Inflammatory macrophage treated with lipopolysaccharide for 1 hour (primary cell): ENCODE measurements at places on chromosomes 1 and 21.

DNA sequence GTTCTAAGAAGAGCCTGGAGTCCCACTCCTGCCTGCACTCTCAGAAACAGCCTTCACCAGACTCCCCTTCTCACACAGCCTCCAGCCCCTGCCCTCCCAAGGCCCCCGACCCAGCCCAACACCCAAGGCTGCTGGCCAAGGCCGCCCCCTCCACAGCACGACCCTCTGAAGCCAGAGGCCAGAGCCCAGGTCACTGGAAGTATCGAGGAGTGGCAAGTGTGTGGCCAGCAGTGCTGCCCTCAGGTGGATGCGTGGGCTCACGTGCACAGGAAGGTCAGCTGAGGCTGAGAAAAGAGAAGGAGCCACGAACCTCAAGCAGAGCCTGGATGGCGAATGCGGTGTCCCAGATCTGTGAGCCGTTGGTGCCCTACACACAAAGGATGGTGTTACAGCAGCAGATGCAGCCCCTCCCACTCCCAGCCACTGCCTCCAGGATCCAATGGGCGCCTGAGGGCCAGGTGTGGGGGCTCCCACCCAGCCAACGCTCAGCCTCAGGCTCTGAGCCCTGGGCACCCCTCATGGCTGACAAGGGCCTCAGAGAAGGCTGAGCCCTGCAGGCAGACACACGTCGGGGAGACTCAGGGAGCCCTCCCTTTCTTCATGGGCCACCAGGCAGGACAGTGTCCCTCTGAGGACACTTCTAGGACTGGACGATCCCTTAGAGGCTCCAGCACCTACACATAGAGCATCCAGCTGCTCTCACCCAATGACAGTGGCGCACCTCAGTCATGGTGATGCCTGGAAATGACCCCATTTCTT lies 18.0 kb downstream of the LSS start:
- no peak for DNase-seq

DNA sequence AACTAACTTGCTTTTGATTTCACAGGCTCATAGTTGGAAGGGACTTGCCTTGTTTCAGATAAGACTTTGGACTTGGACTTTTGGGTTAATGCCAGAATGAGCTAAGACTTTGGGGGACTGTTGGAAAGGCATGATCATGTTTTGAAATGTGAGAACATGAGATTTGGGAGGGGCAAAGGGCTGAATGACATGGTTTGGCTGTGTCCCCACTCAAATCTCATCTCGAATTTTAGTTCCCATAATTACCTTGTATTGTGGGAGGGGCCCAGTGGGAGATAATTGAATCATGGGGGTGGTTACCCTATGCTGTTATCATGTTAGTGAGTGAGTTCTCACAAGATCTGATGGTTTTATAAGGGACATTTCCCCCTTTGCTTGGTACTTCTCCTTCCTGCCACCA lies 222.1 kb downstream of the GRIK1 start:
- no peak for DNase-seq

- peak; percentile 48 for DNase-seq
Observed at GRCh38 chr1:88935522-88936222, 44.3 kb upstream of the GTF2B start.

DNA sequence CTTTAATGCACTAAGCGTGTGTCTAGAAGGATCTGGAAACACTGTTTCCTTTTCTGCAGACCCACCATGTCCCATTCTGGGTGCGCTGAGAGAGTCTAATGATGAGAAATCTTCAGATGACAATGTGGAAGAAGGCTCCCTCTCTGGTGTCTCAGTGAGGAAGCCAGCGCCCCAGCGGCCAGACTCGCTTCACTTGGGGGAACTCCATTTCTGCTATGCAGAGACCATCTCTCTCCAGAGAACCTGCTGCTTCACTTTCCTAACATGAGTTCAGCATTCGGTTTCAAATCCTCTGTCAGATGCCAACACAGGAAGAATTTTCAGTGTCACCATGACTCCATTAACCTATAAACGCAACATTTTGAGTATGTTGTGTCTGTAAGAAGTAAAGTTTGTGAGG lies 121.8 kb downstream of the SYF2 start:
- DNase-seq = peak; percentile 25

- DNase-seq = no peak
Observed at GRCh38 chr1:217205578-217205977, 425.3 kb downstream of the GPATCH2 start.

DNA sequence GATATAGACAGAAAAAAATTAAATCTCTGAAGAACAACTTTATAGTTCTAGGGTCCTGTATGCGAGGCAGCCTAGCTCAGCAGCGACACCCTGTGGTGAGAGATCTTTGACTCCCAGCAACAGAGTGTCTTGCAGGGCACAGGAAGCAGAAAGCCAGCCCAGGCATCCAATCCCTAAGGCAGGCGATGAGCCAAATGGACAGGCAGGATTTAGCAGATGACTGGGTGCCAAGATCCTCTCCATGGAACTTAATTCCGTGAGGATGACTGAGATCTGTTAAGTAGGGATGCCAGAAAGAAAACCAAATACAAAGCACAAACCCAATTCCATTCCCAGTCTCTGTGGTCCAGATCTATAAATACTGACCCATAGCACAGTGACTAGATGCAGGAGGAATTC lies 38.8 kb downstream of the HLCS start:
- peak; percentile 35 for DNase-seq

DNA sequence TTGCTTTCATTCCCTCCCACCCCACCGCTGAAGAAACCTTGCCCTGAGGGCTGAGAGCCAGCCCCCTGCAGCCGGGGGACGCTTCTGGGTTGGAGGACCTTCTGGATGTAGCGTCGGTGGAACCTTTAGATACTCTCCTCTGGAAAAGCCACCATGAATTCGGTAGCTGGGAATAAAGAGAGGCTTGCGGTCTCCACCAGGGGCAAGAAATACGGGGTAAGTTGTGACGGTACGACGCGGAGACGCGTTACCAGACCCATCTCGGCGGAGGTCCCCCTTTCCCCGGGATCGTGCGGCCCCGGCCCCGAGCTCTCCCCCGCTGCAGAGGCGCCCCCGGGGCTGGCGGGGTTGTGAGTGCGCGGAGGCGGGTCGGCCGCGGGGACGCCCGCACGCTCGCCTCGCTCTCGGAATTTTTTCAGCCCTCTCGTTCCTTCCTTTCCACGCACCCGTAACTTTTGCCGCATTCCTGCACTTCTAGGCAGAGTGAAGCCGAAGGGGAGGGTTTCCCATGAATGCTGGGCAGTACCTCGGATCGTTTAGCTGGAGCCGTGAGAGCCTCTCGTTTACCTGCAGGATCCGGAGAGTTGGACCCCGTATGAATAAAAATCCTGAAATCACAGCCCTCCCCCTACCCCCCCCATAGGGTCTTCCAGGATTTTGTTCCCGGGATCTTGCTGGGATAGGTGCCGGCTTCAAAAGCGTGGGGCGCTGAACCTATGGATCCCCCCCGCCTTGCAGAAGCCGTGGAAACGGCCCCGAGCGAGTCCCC lies 671 bp downstream of the KIF26B start:
- no peak for DNase-seq

DNA sequence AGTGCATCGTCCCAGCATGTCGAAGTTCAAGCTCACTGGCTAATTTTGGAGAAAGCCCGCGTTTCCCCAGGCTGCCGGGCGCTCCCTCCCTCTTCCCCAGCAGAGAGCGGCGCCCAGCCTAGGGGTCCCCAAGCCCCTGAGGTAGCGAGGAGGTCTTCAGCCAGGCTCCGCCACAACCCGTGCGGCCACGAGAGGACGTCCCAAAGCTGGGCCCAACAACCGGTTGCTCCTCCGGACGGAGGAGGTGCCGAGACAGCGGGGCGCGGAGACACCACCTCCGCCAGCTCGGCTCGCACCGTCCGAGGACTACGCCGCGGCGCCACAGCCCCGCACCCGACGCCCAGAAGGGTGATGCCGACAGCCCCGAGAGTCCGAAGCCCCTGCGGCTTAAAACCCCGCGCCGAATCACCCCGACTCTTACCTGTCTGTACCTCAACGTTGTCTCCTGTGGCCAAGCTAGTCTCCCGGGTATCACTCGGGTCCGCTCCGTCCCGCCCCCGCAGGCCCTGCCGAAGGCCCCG lies at the start of gene DENND2C:
Gene DENND2C, minus strand, starts transcription at position 488 of the 521 bp plus-strand sequence. CDS start 44,065 bp downstream, outside the sequence.
- DNase-seq = no peak

DNA sequence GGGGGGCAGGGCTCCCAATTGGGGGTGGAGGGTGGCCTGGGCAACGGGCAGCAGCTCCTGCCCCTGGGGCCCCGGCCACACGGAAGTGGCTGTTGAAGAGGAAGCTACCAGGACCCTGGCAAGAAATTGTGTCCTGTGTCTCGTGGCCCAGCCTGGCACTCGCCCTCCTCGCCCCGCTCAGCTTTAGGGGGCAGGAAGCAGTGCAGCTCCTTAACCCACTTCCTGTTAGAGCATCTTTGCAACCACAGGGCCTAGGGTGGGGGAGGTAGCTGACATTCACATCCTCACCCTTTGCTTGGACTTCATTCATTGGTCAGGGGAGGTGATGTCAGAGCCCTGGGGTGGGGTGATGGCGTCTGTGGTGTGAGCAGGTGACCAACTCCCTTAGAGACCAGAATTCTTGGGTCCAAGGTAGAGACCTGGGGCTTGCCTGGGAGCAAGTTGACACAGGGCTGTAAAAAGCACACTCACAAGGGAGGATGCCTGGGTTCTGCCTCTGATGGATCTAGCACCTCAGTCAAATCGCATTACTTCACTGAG lies at the start of gene ARHGAP30:
Gene ARHGAP30, minus strand, starts transcription at position 161 of the 540 bp plus-strand sequence. CDS start 267 bp downstream, outside the sequence.
- DNase-seq = peak; percentile 70
